ENCODE measurements at places on chromosomes 1 and 21.

- no peak for DNase-seq
Observed at GRCh38 chr1:180849031-180849775, 63.5 kb upstream of the KIAA1614 start.

- peak; percentile 73 for DNase-seq
Observed at GRCh38 chr1:220527279-220527907, 543 bp upstream of the MARK1 start.

DNA sequence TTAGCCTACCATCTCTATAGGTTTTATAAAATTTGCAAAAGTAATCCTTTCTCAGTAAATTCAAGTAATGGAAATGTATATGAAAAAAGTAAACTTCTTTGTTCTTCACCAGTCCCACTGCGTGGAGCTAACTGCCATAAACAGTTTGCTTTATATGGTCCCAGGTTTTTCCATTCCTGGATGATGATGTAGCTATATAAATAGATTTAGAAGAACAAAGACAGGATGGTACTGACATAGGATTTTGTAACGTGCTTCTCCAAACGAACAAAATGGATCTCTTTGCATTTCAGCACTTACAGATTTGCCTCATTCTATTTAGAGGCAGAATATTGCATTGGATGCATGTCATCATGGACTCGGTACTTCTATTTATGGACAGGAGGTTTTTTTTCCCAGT lies 57.3 kb downstream of the SMYD2 start:
- no peak for DNase-seq

GRCh38 chr1:181759481-181759880 lies 276.2 kb downstream of the CACNA1E start:
- DNase-seq: no peak

- no peak for DNase-seq
Observed at GRCh38 chr1:221701570-221702186, 40.2 kb downstream of the DUSP10 start.

GRCh38 chr21:16218682-16219343 lies 489.0 kb downstream of the USP25 start:
- no peak for DNase-seq

GRCh38 chr1:23399229-23399628 lies 25.3 kb downstream of the TCEA3 start:
- no peak for DNase-seq

DNA sequence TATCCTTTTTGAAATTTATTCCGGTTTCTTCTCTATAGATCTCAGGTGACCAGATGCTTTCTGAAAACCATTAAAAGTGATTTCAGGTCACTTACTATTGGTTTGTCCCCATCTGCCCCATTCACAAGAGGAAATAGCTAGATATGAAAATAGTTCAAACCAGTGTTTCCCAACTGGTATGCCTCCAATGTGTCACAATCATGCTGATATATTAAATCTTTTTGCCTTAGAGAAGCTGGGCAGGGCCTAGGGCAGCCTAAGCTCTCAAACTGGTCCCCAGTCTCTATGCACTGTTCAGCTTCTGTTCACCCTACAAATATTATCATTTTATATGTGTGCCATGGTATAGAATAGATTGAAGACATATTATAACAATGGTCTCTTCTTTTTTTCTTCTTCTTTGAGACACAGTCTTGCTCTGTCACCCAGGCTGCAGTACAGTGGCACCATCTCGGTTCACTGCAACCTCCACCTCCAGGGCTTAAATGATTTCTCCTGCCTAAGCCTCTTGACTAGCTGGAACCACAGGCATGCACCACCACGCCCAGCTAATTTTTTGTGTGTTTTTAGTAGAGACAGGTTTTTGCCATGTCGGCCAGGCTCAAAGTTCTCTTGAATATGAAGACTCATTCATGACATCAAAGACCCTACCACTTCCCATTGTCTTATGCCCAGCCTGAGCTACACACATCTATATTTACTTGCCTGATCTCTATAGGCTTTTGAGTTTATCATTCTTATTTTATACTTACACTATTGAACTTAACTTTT lies 15.7 kb downstream of the PTPN22 start:
- DNase-seq: no peak

DNA sequence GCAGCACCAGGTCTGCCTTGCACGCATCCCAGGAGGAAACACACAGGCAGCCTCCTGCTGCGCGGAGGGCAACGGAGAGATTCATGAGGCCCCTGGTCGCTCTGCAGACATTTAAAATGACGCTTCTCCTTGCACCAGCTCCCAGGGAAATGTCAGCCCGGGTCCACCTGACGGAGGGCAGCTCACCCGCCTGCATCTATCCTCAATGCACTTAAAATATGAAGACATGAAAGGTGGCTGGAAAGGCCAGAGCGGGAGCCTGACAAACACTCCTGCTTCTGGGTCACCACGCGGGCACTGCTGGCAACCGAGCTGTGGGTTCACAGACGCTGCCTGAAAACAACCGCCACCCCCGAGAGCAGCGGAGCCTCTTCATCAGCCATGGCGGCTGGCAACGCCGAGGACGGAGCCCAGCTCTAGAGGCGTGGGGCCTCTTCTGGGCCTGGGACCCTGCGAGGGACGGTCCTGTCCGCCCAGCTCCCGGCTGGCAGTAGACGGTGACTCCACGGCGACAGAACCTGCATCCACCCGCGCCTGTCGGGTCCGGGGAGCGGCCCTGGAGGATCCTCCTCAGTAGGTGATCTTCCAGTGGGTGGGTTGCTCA lies 22.7 kb downstream of the POFUT2 start:
- DNase-seq: no peak
